ENCODE measurements at places on chromosomes 11 and 22.

DNA sequence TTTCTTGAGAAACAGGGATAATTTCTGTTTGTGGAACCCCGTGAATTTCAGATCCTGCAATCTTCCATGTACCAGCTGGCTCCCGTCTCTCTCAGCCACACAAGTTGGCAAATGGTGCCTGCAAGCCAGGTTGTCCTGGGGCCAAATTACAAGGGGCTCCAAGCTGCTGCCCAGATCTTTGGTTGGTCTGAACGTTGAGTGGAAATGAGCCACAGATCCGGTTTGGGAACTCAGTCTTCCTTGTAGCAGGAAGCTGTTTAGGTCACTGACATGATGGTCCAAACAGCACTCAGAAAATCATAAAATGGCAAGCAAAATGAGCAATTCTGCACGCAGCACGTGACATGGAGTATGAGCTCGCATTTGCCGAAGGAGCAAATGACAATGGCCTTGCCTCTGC is 1496.4 kb downstream of the TBC1D22A start:
- DNase-seq: no peak

- DNase-seq: no peak
Measured at GRCh38 chr11:26088391-26088790, 243.5 kb upstream of the ANO3 start.

- DNase-seq: no peak
Measured at GRCh38 chr11:58958500-58958899, 19.2 kb downstream of the GLYATL1 start.

GRCh38 chr11:37718431-37718999 is 1120.5 kb upstream of the RAG2 start:
- DNase-seq: no peak

GRCh38 chr22:19346677-19347265 is 55.3 kb upstream of the CLTCL1 start:
- no peak for DNase-seq

DNA sequence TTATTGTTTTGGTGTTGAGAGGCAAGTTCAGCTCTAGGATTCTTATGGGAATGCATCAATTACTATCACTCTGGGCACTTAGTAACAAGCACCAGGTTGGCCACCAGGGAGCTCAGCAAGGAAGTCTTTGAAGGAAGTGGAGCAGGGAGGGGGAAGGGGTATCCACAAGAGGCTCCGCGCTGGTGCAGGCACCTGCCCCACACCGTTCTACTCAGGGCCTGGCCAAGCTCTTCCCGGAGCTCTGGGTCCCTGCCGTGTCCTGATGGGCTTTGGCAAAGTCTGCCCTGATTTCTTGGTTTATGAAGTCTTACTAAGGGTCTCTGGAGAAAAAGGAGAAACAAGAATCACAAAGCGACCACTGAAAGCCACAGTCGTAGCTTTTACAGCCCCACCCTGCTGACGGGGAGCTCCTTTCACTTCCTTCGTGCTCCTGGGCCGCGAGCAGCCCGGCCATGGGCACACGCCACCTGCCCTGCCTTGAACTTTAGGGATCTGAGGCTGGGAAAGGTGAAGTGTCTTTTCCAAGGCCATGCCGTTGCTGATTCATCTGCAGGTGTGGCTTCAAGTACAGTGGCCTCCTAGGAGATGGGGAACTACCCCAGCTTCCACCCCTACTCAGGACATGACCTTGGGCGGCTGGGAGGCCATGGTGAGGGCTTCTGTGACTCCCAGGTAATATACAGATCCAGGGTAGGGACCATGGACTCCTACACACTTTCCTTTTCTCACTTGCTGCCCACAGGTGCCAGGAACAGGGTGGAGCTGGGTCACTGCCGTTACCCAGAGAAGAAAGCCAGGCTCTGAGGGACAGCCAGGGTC is 15.9 kb upstream of the LRRC32 start:
- no peak for DNase-seq

GRCh38 chr11:12592283-12592682 is 81.9 kb upstream of the TEAD1 start:
- DNase-seq: no peak

DNA sequence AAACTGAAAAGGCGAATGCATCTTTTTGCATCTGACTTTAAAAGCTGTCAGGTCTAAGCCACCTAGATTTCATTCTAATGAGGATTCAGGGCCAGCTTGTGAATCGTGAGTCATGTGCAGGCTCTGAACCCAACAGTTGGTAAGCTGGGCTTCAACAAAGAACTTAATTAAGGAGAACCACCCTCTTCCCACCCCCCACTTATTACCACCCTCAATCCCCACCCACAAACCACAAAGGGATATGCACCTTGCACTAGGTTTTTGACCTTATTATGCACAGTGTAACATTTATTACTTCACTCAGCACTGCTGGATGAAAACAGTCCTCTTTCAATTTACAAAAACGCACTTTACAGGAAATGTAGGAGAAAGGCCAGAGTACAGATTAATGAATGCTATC is 94.1 kb upstream of the LIN7C start:
- no peak for DNase-seq

DNA sequence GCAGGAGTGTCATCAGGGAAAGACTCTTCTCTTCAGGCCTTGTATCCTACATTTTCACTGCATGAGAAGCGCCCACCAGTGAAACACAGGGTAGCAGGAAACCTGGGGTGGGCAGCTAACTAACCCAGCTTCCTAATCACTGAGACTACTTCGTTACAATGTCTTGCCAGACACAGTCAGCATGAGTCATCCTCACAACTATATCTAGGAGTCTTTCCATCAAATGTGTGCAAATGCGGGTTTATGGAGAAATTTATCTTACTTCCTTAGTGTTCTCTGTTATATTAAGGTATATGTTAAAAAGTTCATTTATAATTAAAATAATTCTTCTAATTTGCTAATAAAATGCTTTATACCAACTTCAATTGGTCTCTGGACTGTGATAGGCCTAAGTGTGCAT is 79.9 kb upstream of the RAB1B start:
- DNase-seq: no peak

DNA sequence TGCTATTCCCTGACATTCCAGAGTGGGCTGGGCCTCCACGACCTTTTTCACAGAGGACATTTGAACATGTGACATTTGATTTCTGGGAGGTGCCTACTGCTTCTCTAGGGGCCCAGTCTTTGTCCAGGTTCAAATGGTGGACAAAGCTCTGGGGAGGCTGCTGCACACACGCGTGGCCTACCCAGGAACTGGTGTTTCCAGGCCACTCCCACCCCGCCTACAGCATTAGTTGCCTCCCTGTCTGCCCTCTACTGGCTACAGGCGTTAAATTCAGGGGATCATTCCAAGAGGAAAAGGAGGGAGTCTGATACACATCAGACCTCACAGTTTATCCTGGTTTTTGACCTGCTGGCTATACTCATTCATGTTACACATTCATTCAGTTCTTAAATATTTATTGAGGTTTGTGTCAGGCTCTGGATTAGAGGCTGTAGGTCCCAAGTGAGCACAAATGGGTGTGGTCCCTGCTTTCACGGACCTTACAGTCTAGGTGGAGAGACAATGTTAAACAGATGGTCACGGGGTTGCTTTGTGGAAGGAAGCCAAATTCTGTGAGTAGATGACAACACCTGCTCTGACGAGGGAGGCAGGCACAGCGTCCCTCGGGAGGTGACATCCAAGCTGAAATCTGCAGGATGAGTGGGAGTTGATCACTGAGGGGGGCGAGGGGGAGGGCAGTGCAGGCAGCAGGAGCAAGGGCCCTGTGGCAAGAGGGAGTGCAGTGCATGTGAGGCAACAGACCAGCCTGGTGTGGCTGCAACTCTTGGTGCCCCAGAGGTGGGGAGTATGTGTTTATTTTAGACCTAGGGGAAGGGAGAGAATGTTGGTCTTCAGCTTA is 11.8 kb downstream of the TUB start:
- no peak for DNase-seq

- no peak for DNase-seq
Measured at GRCh38 chr11:113613619-113614018, 92.5 kb downstream of the TMPRSS5 start.

GRCh38 chr22:23815541-23816155 is 23.2 kb downstream of the DERL3 start:
- DNase-seq: no peak

DNA sequence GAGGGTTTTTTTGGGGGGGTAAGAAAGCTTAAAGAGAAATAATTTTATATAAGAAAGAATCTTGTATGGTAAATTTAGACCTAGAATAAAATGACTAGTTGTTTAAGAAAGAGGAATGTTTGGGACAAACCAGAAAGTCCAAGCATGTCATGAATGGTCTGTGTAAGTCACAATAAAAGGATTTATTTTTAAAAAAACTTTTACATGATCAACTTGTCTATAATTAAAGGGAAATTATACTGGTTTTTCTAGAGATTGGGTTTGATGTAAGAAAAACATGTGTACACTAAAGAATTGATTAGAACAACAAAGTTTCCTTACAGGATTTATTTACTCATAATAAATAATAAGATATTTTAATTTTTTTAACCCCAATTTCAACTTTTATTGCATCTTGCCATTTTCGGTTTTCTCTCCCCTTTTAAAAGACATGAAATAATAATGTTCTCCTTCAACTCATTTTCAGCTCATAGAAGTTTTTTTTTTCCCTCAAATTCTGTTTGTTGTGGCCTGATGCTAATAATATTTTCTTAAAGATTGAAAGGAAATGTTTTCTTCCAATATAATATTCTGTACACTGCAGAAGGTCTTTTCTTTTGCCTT is 35.4 kb upstream of the INCENP start:
- no peak for DNase-seq

DNA sequence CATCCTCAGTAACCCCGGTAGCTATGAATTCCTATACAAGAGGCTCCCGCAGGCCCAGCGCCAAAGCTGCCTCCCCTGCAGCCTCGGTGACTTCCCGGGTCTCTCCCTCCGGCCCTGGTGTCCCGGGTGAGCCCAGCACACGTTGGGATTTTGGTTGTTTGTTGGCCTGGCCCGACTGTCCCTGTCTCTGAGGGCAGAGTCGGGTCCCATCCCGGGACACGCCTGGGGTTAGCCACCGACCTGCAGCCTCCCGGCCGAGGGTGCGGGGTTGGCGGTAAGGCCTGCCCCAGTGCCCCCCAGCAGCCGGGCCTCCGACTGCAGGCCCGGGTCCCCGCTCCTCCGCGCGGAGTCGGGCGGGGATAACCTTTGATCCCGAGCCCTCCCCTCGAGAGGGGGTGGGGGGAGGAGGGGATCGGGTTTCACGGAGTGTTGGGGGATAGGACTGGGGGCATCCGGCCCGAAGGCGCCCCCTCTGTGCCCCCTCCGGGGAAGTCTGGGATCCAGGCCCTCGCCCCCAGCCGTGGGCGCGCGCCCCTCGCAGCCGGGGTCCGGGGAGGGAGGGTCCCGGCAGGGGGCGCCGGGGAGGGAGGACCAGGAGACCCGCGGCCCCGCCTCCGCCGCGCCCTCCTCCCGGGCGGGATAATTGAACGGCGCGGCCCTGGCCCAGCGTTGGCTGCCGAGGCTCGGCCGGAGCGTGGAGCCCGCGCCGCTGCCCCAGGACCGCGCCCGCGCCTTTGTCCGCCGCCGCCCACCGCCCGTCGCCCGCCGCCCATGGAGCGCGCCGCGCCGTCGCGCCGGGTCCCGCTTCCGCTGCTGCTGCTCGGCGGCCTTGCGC is at the start of gene FBLN1:
Gene FBLN1, plus strand, starts transcription at position 669 of the 835 bp plus-strand sequence. Its CDS starts 103 bp downstream, at position 772.
- DNase-seq: no peak
